ENCODE measurements at places on chromosomes 7 and 10.

DNA sequence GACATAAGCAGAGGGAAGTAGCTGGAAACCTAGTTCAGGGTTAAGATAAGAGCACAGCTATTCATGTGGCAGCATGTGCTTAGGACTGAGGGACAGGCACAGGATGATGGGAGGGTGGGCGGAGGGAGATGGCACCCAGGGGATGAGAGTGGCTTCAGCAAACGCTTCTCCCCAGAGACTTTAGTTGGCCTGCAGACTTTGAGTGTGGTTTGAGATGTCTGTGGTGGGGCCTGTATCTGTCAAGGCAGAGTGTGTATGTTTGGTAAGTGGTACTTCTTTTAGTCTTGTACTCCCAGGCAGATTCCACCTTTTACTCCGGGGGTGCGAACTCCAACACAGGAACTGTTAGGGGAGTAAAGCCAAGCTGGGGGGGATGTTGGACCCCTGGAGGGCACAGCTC lies 88.9 kb downstream of the WDFY4 start:
- DNase-seq, result no peak

DNA sequence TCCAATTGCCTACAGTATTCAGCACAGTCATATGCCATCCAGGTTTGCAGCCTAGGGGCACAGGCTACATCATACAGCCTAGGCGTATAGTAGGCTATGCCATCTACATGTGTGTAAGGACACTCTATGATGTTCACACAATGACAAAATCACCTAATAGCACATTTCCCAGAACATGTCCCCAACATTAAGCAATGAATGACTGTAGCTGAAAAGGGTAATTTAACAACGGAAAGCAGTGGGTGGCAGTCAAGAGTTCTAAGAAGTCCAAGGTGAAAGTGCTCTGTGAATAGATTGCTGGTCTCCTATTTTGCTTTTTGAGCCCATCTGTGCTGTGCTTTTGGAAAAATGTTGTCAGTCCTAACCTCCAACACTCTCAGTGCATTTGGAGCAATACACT lies 162.6 kb downstream of the KLF6 start:
- no peak for DNase-seq

GRCh38 chr10:47076949-47077361 lies 165.7 kb downstream of the PTPN20 start:
- DNase-seq, result no peak

- no peak for DNase-seq
Observed at GRCh38 chr7:142331941-142332340, 74.1 kb upstream of the PRSS58 start.

DNA sequence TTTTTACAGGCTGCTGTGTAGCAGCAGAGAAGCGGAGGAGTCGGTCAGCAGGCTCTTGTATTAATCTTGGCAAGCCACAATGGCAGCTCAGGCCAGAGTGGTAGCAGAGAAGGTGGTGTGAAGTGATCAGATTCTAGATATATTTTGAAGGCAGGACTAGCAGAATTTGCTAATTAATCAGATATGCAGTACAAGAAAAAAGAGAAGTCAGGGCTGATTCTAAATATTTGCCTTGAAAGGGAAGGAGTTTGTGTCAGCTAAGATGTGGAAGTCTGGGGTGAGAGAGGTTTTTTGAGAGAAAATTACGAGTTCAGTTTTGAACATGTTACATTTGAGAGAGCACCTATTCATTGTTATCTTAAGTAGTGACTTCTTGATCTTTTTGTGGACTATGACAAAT lies 176.3 kb downstream of the WNT2 start:
- DNase-seq, result no peak

DNA sequence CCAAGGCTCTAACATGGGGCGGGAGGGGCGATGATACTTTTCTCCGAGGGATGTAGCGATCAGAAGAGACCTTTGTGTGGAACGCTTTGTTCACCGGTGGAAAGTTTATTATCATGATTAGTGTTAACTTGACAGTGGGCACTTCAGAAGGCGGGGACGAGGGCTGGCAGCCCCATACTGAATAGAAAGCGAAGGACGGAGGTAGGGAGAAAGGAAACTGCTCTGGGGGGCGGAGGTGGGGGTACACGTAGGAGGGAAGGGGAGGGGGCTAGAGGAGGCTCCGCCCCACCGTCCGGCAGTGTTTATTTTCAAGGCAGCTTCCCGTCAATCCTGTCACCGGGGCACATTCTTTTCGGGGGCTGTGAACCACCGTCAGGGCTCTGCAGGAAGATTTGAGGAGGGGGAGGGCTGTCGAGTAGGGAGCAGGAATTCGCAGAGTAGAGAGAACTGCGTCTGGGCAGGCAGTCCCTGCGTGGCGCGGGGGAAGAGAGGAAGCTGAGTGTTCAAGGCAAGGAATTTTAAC lies 9.4 kb upstream of the NKX2-3 start:
- no peak for DNase-seq

GRCh38 chr7:148698007-148698396 lies 701 bp upstream of the CUL1 start:
- no peak for DNase-seq

DNA sequence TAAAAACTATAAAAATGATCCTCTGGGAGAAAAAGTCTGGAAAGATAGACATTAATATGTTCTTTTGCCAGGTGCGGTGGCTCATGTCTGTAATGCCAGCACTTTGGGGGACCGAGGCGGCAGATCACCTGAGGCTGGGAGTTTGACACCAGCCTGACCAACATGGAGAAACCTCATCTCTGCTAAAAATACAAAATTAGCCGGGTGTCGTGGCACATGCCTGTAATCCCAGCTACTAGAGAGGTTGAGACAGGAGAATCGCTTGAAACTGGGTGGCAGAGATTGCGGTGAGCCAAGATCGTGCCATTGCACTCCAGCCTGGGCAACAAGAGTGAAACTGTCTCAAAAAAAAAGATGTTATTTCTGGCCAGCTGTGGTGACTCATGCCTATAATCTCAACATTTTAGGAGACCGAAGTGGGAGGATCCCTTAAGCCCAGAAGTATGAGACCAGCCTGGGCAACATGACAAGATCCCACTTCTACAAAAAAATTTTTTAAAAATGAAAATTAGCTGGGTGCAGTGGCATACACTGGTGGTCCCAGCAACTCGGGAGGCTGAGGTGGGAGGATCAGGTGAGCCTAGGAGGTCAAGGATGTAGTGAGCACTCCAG lies 101.9 kb upstream of the LRRN3 start:
- DNase-seq, result no peak

DNA sequence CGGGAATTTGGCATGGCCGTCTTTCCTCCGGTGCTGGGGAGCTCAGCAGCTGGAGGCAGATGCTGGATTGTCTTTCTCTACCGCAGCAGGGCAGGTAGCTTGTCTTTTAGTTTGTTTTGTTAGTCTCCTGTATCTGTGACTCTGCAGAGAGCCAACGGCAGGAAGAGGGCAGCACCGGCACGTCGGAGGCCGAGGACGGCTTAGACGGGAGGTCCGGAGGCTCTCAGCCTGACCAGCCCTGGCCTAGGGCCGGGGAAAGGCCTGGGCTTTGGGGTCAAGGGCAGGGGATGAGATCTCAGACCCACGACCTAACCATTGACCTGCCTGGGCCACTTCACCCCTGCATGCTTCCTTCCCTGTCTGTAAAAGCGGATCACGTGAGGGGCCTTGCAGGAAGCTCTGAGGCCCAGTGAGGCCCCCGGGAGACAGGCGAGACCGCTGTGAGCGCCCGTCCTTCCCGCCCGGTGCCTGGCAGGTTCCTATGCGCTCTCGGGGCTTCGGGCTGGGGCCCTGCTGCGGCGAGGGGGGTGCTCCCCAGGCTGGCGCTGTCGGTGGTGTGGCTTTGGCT lies 72.7 kb downstream of the LHPP start:
- no peak for DNase-seq

- DNase-seq, result no peak
Observed at GRCh38 chr7:92837000-92837749, 802 bp upstream of the CDK6 start.

Data from AG09319 (cell line).